ENCODE measurements at places on chromosomes 11 and 22.

- no peak for DNase-seq
Observed at GRCh38 chr11:8913961-8914660, 3.1 kb downstream of the AKIP1 start.

DNA sequence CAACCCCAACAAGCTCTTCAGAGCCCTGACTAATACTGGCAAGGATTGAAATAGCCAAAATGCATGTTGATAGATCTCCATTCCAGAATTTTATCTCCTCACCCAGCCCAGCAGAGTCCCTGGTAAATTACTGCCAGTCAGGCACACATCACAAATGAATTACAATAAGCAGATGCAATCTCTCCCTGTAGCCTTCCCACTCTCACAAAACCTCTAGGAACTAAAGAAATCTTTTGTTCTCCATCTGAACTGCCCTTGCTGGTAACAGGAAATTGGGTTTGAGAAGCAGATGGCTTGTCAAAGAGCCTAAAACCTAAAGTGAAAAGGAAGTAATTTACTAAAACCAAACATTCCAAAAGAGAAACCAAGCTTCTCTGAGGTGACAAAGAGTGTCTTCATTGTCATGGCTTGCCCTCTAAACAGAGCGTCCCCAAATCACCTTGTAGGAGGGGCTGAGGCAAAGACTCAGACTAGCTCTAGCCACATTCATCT, 59.5 kb downstream of the FAM168A start:
- DNase-seq, result no peak

- no peak for DNase-seq
Observed at GRCh38 chr11:69242266-69242920, 51.6 kb upstream of the MYEOV start.

GRCh38 chr11:107408762-107409211, 48.8 kb downstream of the CWF19L2 start:
- no peak for DNase-seq

DNA sequence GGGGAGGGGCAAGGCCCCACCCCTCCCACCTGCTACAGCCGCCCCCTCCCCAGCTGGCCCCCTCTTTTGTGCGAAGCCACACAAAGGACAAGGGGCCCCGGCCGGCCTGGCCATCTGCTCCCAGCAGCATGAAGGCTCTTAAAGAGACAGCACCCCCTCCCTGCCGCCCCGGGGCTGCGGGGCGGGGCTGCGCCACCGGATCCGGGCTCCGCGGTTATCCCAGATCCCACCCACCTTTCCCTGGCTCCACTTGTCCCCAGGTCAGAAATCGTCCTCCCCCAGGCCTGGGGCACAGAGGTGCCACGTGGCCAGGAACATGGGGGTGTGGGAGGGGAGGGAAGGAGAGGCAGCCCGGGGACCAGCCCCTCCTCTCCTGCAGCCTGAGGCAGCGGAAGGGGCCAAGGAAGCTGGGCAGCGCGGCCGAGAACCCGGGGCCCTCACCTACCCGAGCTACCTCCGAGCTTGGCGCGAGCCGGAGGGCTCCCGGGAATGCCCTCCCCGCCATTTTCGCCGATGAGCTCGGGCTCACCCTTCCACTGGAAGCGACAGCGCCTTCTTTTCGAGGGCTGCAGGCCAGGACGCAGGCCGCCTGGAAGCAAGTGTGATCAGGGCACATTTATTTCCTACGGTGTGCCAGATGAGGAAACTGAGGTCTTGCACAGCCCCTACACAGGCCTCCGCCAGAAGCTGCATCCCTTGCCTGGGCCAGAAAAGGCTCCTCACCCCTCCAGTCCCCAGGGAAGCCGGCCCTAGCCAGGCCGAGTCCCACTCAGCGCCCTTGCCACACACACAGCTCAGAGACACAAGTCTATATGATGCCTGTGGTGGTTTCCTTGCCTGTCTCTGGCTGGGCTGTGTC, 2.5 kb upstream of the RCOR2 start:
- no peak for DNase-seq

DNA sequence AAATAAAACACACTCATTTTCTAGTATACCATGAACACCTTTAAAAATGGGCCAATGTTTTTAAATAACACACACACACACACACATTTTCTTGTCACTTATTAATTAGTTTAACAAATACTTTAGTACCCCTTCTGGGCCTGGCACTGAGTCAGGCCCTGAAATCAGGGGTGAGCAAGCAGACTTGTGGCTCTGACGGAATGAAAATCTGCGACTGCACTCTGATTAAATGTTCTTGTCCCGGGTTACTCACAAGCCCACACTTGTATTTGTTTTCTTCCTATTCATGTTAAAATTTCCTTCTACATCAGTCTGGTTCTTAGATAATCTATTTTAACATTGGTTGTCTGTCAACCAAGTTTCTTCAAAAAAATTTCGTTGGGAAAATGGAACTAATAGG, 43.0 kb upstream of the PDGFD start:
- DNase-seq, result no peak

DNA sequence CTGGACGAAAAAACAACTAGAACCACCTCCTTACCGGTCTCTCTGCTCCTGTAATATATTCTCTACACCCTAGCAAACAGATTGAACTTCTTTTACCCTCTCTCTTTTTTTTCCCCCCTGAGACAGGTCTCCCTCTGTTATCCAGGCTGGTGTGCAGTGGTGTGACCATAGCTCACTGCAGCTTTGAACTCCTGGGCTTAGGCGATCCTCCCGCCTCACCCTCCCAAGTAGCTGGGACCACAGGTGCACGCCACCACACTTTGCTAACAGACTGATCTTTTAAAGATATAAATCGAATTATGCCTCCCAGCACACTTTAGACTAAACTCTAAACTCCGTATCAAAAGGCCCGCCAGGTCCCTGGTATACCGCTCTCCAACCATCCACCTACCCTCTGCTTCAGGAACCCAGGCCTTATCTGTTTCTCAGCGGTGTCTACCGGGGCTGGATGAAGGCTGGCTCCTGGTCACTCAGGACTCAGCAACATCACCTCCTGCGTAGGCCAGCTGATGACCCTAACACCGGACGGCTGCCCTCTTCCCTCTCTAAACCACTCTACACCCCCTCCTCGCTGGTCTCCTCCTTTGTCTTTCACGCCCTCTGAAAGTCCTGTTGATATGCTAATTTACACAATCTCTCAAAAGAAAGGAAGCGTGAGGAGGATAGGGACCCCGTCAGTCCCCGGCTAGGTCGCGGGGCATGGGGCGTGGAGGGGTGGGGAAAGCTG, 745 bp downstream of the C22orf39 start:
- DNase-seq, result no peak

DNA sequence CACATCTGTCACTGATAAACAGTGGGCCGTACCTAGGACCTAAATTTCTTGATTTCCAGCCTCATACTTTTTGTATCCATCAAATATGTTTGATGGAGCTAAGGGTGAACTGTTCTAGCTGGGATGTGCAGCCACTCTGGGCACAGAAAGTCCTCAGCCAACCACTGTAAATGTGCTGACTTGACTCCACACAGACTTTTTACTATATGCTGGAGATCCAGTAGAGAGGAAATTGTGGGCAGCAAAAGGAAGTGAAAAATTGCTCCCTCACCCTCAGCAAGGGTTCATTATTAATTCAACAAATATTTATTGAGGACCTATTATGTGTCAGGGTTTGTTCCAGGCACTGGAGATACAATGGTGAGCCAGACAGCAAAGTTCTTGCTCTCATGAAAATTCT, 54.2 kb upstream of the AMPD3 start:
- DNase-seq, result no peak

- no peak for DNase-seq
Observed at GRCh38 chr22:32545801-32546200, 71.2 kb downstream of the FBXO7 start.

DNA sequence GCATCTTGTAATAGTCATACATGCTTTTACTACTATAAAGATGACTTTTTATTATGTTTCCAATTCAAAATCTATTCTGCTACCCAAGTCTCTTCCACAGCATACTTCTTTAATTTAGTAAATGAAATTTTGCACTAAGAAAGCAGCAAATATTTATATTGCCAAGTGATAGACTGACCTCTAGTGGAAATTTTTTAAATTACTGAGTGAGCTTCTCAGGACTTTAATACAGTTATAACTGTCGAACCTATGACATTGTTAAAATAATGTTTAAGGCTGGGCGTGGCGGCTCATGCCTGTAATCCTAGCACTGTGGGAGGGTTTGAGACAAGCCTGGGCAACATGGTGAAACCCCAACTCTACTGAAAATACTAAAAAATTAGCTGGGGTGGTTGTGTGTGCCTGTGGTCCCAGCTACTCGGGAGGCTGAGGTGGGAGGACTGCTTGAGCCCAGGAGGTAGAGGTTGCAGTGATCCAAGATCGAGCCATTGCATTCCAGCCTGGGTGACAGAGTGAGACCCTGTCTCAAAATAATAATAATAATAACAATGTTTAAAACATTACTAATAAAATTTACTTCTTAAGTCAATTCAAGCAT, 27.3 kb downstream of the STK33 start:
- peak; percentile 40 for DNase-seq

DNA sequence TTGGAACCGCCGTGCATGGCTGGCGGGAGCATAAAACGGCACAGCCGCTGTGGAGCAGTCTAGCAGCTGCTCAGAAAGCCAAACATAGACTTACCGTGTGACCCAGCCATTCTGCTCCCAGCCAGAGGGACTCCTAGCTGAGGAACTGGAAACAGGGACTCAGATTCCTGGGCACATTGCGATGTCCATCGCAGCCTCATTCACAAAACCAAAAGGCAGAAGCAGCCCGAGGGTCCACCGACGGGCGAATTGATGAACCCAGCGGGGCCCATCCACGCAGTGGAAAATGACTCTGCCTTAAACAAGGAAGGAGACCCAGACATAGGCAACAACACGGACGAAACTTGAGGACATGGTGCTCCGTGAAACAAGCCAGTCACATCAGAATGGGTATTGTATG, 5.7 kb upstream of the MUC5B start:
- DNase-seq, result no peak

GRCh38 chr22:21697021-21697771, 31.4 kb downstream of the PPIL2 start:
- DNase-seq, result no peak

GRCh38 chr11:23364076-23364475, 503.8 kb upstream of the CCDC179 start:
- DNase-seq, result no peak

GRCh38 chr11:125359130-125359529, 136.9 kb downstream of the FEZ1 start:
- DNase-seq, result no peak

- DNase-seq, result no peak
Observed at GRCh38 chr11:119847853-119848252, 118.9 kb upstream of the NECTIN1 start.

DNA sequence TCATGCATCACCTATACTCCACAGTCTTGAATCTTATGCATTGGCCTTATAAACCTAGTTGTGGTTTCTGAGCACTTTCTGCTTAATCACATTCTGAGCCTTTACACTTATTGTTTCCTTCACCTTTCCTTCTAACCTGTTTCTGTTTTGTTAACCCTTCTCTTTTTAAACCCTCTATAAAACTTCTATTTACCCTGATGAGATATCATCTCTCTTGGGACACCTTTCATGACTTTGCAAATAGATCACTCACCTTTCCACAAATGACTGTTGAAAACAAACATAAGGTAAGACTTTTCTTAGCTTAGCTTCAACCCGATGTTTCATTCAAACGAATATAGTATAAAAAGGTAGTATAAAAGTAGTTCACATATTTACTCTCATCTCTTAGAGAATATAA, 483.6 kb downstream of the FAM181B start:
- no peak for DNase-seq

DNA sequence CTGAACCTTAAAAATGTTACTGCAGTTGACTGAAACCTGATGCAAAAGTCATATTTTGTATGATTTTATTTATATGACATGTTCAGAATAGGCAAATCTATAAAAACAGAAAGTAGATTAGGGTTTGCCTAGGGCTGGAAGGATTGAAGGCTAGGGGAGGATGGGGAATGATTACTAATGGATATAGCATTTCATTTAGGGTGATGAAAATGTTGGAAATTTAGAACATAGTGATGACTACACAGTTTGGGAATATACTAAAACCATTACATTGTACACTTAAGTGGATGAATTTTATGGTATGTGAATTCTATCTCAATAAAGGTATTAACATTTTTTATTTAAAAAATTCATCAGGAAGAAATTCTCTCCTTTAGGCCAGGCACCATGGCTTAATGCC, 22.9 kb upstream of the PAFAH1B2 start:
- no peak for DNase-seq

DNA sequence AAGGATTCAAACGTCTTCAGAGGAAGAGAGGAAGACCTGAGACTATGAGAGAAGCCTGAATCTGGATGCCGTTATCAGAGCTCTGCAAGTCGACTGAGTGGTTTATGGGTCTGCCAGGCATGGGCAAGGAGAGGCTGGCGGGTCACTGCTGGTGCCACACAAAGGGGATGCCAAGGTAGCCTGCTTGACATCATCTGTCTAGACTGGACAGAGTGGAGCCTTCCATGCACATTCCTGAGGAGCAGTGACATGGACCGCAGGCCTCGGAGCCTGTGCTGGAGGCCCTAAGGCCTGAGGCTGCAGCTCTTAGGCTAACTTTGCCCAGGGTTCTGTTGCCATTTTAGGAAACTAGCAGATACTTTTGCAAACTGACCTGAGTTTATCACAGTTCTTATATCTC, 127.4 kb downstream of the WT1 start:
- no peak for DNase-seq

GRCh38 chr11:117900121-117900648, 23.7 kb upstream of the FXYD6 start:
- DNase-seq, result no peak

- no peak for DNase-seq
Observed at GRCh38 chr11:105357764-105358163, 218.2 kb upstream of the CARD18 start.

GRCh38 chr11:72773291-72773690, 20.6 kb downstream of the STARD10 start:
- DNase-seq, result peak; percentile 62

DNA sequence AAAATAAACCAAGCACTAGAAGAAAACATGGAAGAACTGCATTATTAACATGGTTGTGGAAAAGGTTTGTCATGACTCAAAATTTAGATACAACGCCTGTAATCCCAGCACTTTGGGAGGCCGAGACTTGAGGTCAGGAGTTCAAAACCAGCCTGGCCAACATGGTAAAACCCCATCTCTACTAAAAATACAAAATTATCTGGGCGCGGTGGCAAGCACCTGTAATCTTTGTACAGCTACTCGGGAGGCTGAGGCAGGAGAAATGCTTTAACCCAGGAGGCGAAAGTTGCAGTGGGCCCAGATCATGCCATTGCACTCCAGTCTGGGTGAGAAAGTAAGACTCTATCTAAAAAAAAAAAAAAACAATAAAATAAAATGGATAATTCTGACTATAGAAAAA, 23.7 kb downstream of the GNB1L start:
- DNase-seq, result no peak

DNA sequence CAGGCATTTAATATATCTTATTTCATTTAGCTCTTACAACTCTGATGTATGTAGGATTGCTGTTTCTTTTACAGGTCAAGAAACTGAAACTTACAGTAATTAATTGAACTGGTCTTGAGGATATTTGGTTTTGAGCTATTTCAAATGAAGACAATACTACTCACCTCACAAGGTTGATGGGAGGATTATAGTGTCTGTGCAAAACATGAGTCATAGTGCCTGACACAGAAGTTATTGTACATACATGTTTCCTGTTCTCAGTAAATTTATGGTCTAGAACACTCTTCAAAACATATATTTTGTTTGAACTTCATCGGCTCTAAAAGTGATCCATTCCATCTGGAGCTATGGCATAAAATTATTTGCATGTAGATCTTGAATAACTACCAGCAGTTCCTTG, 61.9 kb downstream of the CECR2 start:
- DNase-seq, result no peak
